Common myeloid progenitor, CD34-positive (primary cell): ENCODE measurements at places on chromosomes 2 and 18.

DNA sequence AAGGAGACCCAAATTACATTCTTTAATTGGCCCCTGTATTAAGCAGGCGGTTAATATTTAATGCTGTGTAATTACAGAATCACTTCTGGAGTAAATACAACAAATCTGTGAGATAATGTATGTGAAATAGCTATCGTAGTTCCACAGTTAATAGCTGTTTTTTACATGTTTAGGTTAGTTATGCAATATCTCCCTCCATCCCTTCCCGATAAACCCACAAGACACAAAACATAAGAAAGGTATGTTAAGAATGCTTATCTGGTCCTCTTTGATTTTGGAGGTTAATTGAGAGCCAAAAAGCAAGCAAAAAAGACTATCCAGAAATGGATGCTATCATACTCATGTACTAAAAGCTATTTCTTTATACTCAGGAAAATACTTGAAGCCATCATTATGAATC is 49.1 kb downstream of the ZNF638 start:
- no peak for DNase-seq

DNA sequence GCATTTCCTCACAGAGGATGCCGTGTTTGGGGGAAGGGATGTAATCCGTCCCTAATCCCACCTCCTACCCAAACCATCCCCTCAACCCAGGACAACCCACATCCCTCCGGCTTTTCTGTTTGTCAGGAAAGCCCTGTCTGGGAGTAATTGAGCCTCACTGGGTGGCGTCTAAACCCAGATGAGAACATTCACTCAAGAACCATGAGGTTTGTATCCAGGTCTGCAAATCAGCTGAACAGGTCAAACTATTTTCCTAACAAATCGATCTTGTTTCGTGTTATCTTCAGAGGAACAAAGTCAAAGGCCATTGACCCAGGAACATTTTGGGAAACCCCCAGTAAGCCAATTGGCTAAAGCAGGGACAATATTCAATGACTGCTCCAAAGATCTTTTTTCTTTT is 25.7 kb downstream of the CYP27C1 start:
- no peak for DNase-seq

- DNase-seq: no peak
Observed at GRCh38 chr2:222993920-222994650, 57.9 kb upstream of the KCNE4 start.

- DNase-seq: no peak
Observed at GRCh38 chr2:100887713-100888495, 68.0 kb downstream of the NPAS2 start.

DNA sequence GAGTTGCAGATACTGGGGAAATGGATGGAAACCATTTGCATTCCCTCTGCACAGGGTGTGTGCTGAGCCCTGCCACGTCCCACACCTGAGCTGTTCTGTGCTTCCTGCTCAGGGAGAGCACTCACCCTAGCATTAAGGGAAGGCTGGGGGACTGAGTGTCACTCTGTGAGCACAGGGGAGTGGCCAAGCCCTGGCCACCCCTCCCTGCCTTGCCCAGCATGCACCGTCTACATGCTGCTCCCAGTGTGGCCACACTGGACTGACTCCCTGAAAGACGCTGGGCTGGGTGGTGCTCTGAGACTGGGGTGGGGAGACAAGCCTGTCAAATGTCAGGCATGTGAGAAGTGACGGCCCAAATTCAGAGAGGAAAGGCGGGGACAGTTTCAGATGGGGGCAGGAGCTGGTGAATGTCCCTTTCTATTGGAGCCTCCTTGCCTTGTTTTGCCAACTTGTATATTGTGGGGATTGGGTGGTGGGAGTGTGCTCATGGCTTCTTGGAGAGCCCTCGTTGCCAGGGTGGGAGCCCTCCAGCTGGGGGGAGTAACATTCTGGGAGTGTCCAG is 298.4 kb upstream of the HS6ST1 start:
- no peak for DNase-seq

- DNase-seq: no peak
Observed at GRCh38 chr18:35099911-35100310, 58.7 kb downstream of the MAPRE2 start.

DNA sequence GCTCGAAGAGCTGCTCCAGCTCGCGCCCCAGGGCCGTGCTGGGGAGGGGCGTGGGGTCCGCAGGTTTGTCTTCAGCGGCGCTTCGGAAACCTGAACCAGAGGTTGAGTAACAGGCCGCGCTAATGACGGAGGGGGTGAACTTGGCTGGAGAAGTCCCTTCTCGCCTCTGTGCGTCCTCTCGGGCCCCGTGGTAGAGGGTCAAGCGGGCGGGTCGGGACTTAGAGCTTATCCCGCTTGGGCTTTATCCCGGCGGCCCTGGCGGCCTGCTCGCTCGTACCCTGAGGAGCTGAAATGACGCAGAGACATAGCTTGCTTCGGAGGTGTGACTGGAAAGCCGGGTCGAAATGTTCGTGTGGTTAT is 479 bp downstream of the RNMT start:
- DNase-seq: no peak
